ENCODE measurements at places on chromosomes 11 and 22.

DNA sequence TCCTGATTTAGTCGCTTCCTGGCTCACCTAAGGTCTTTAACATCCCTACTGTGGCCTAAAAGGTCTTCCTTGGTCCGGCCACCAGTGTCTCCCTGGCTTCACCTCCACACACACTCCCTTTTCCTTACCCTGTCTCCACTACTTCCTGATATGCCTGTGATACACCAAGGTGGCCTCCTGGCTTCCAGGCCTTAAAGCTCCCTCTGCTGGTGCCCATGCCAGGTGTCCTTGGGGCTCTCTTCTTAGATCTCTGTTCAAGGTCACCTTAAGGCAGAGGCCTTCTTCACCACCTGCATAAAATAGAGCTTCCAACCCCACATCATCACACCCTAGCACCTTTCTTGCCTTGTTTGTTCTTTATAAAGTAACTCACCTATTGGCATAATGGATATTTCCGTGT is 787.7 kb downstream of the NTM start:
- H3K36me3 ChIP-seq: no peaks in the 10 kb centered on the region
- H3K4me3 ChIP-seq: no peak overlapping the region
- H3K4me1 ChIP-seq: no peaks in the 10 kb centered on the region
- H3K27me3 ChIP-seq: no peaks in the 10 kb centered on the region
- no peak overlapping the region for H3K27ac ChIP-seq
- no peak for DNase-seq

DNA sequence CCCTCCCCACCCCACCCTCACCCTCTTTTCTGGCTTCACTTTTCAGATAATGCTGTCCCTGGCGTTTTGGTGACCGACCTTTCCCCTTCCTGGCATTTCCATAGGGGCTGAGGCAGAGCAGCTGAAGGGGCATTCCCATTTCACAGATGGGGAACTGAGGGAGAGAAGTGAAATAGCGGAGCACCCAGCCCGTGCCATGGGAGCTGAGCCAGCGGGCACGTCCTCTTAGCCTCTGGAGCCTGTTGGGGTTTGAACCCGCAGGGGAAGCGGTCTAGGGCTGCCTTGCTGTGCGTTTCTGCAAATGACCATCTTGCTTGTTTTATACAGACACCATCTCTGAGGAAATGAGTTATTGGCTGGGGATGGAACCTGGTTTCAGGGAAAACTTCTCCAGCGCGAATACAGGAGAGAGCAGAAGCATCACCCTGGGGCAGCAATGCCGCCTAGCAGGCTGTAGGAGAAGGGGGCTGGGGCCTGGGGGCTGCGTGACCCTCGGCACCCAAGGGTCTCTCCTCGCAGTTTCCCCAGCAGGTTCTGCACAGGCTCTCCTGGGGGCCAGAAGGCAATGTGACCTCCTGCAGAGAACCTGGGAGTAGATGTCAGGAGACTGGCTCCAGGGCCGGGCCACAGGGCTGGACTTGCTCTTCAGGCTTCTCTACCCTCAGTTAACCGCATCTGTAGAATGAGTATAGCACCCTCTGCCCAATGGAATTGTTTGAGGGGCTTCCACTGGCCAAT is 1.5 kb downstream of the PTPRJ start:
- H3K4me1 ChIP-seq: peaks cover 50% of the 10 kb centered on the region
- H3K36me3 ChIP-seq: no peaks in the 10 kb centered on the region
- peak overlapping the region; percentile 70 for H3K27ac ChIP-seq
- no peak for DNase-seq
- no peaks in the 10 kb centered on the region for H3K27me3 ChIP-seq

DNA sequence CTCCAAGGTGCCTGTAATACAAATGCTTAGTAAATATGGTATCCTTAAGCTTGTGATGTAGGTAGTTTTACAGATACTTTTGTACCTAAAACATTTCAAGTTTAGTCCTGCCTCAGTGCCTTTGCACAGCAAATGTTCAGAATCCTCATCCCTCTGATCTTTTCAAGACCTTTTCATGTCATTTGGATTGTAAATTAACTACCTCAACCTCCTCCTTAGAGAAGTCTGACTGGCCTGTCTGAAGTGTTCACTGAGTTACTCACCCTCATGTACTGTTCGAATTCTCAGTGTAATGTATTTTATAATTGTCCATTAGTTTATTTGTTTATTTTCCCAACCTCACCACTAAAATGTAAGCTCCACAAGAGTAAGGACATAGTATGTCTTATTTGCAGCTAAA is 147.5 kb downstream of the ELP4 start:
- no peak overlapping the region for H3K4me3 ChIP-seq
- peaks cover 28% of the 10 kb centered on the region for H3K4me1 ChIP-seq
- H3K36me3 ChIP-seq: no peaks in the 10 kb centered on the region
- no peak overlapping the region for H3K27ac ChIP-seq
- H3K27me3 ChIP-seq: no peaks in the 10 kb centered on the region

- peaks cover 62% of the 10 kb centered on the region for H3K27me3 ChIP-seq
- DNase-seq: no peak
- no peaks in the 10 kb centered on the region for H3K4me1 ChIP-seq
- H3K27ac ChIP-seq: no peak overlapping the region
- no peak overlapping the region for H3K4me3 ChIP-seq
- H3K36me3 ChIP-seq: no peaks in the 10 kb centered on the region
These were observed 685.9 kb downstream of the BRD1 start for GRCh38 chr22:49141761-49142160.

DNA sequence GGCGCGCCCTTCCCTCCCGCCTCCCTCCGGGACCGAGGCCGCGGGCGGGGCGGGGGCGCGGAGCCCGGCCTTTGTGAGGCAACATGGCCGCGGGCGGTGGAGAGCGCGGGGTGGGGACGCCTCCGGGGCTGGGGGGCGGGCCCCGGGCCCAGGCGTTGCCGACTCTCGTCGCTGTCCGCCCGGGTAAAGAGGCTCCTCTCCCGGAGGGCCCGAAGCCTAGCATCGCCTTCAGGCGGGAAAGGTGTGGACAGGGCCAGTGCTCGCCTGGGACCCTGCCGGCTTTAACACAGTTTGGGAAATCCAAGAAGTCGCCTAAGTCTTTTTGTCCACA is 369 bp downstream of the DGCR8 start:
- H3K27ac ChIP-seq: peak overlapping the region; percentile 93
- H3K27me3 ChIP-seq: no peaks in the 10 kb centered on the region
- H3K36me3 ChIP-seq: peaks cover 1% of the 10 kb centered on the region
- DNase-seq: no peak
- H3K4me3 ChIP-seq: peak overlapping the region; percentile 85
- peaks cover 13% of the 10 kb centered on the region for H3K4me1 ChIP-seq

- peaks cover 20% of the 10 kb centered on the region for H3K36me3 ChIP-seq
- no peaks in the 10 kb centered on the region for H3K27me3 ChIP-seq
- no peak for DNase-seq
- no peaks in the 10 kb centered on the region for H3K4me1 ChIP-seq
- no peak overlapping the region for H3K27ac ChIP-seq
These were observed 93.9 kb downstream of the YAP1 start for GRCh38 chr11:102204174-102204573.

DNA sequence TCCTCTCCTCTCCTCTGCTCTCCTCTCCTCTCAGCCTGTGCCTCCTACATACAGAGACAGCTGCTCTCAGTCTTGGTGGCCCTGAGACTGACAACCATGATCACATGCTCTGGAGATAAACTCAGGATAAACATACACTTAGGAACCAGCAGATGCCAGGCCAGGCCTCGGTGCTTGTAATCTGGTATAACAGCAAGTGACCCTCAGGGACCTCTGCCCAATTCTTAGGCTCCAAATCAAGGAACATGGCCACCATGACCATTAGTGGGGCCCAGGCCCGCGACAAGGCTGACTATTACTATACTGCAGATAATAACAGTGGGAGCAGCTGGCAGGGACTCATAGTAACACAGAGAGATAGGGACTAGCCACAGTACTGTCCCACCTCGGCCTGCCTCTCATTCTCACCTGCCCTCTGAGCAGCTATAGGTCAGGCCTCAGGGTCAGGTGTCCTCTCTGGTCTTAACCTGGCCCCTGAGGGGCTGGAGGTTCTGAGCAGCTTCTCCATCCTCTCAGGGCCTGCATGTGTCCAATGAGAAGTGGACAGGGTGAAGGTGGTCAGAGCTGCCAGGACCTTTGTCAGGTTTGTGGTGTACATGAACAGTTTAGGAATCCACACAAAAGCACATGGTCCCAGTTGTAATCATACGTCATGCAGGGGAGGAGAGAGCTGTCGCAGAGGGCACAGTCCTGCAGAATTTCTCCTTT is 106.1 kb downstream of the GGTLC2 start:
- H3K4me1 ChIP-seq: no peaks in the 10 kb centered on the region
- H3K36me3 ChIP-seq: no peaks in the 10 kb centered on the region
- no peak overlapping the region for H3K4me3 ChIP-seq
- H3K27me3 ChIP-seq: no peaks in the 10 kb centered on the region
- no peak for DNase-seq
- H3K27ac ChIP-seq: no peak overlapping the region

DNA sequence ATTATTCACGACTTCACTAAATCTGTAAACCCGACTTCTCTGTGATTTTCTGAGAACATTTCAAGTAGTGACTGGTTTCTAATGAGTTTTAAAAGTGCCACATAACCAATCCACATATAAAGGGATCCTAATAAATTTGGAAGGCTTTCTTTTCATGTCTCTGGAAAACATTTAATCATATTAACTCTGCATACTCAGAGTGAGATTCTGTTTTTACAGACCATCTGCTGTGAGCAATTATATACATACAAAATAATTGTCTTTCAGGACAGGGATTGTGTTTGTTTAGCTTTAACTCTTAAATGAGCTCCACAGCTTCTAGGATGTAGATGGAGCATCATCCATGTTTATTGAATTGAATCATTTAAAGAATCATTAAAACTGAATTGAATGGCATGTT is 65.1 kb downstream of the PRMT3 start:
- no peak overlapping the region for H3K27ac ChIP-seq
- no peaks in the 10 kb centered on the region for H3K4me1 ChIP-seq
- H3K36me3 ChIP-seq: peaks cover 3% of the 10 kb centered on the region
- no peak overlapping the region for H3K4me3 ChIP-seq
- no peaks in the 10 kb centered on the region for H3K27me3 ChIP-seq
- no peak for DNase-seq

GRCh38 chr11:18564149-18564548 is 24.4 kb downstream of the UEVLD start:
- no peak overlapping the region for H3K27ac ChIP-seq
- no peak overlapping the region for H3K4me3 ChIP-seq
- no peak for DNase-seq
- no peaks in the 10 kb centered on the region for H3K27me3 ChIP-seq
- peaks cover 5% of the 10 kb centered on the region for H3K36me3 ChIP-seq

GRCh38 chr11:58471892-58472291 is 29.9 kb upstream of the OR5B12 start:
- H3K4me3 ChIP-seq: no peak overlapping the region
- H3K27me3 ChIP-seq: no peaks in the 10 kb centered on the region
- H3K27ac ChIP-seq: no peak overlapping the region

Data from HCT116 (cell line).